ENCODE measurements at places on chromosomes 7 and 10.

GRCh38 chr10:48417374-48417773 is 110.9 kb downstream of the MAPK8 start:
- DNase-seq, result no peak

- no peak for DNase-seq
Measured at GRCh38 chr7:17434191-17434590, 135.7 kb downstream of the AHR start.

GRCh38 chr7:149561072-149561471 is 63.5 kb upstream of the ZNF746 start:
- DNase-seq, result no peak

GRCh38 chr7:42405782-42406181 is 168.8 kb upstream of the GLI3 start:
- DNase-seq, result no peak

DNA sequence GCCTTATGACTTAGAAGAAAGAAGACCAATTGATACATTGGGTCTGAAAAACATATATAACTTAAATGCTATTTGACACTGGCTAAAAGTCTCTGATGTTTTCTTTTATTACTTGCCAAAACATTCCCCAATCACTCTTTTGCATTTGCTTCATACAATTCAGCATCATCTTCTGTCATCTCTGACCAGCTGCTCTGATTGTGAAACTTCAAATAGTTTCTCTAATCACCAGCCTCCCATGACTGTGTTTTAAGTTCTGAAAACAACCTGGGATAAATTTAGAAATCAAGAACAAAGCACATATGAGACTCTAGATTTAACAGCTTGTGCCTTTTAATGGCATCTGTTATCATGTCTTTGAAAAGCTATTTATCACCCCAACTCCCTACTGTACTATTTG is 208.4 kb upstream of the KCND2 start:
- no peak for DNase-seq

- DNase-seq, result no peak
Measured at GRCh38 chr10:124523901-124524300, 62.3 kb downstream of the LHPP start.

DNA sequence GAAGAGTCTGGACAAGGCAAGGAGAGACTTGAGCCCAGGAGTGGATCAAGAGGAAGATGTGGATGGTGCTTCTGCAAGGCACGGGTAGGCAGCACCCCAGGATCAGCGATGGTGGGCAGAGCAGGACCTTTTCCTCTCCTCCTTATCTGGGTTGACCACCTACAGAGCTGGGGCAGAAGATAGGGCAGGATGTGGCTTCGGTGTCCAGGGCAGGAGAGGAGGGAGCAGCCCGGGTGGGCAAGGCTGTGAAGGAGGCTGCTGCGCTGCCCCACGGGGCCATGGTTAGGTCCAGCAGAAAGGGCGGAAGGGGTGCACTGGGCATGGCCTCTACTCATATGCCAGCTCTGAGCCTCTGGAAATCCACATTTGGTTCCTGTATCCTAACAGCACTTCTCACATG is 20.0 kb upstream of the PARP12 start:
- no peak for DNase-seq

- DNase-seq, result peak; percentile 80
Measured at GRCh38 chr7:155533120-155533826, 13.1 kb downstream of the CNPY1 start.

DNA sequence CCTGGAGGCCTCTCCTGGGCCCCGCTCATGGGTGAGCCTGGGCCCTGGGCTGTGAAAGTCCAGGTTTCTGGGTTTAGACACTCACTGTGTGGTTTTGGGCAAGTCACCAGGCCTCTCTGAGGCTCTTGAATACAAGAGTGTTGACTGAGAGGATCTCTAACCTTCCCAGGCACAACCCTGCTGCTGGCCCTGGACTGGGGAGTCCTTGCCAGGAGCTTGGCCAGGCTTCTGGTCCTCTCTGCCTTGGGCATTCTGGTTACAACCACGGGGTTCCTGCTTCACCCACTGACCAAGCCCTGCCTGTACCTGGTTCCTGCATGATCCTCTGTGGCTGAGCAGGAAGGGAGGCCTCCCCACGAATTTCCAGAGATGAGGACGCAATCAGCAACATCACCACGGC is 63.6 kb upstream of the COL13A1 start:
- no peak for DNase-seq

GRCh38 chr10:75040576-75040975 is 70.9 kb upstream of the SAMD8 start:
- DNase-seq, result no peak

Data from retina (tissue), 1 donor.